ENCODE measurements at places on chromosomes 16 and 17.

DNA sequence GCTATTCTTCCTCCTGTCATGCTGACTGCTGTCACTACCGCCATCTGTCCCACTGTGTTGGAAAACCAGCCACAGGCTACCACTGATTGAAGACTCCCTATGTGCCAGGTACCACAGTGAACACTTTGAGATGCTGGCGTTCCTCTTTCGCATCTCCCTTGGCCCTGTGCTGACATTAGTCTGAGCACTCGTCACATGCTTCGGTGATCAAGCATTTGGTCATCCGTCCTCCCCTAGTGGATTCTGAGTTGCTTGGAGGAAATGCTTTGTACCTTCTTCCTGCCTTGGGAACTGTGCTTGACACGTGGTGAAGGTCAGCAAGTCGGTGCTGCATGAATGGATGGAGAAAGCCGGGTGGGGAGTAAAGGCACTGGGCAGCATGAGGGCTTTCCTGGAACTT lies 260.1 kb downstream of the SNX29 start:
- DNase-seq, result peak; percentile 9

DNA sequence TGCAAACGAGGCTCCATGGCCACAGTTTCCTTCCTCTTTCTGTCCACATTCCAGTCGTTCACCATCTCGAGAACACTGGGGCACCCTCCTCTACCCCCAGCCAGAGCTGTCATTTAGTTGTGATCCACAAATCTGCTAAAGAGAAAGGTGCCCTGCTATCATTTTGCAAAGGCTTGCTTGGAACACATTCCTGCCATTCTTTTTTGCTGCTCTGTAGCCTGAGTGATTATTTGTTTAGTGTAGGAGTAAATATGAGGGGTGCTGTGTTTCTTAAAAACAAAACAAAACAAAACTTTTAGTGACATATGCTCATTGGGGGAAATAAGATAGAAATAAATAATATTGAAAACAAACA lies 166.7 kb downstream of the PRKCA start:
- no peak for DNase-seq

GRCh38 chr17:39863918-39864746 lies at the start of gene IKZF3:
Gene IKZF3, minus strand, starts transcription at chr17:39864312. Its CDS starts 186 bp downstream, at chr17:39864126.
- peak; percentile 37 for DNase-seq

DNA sequence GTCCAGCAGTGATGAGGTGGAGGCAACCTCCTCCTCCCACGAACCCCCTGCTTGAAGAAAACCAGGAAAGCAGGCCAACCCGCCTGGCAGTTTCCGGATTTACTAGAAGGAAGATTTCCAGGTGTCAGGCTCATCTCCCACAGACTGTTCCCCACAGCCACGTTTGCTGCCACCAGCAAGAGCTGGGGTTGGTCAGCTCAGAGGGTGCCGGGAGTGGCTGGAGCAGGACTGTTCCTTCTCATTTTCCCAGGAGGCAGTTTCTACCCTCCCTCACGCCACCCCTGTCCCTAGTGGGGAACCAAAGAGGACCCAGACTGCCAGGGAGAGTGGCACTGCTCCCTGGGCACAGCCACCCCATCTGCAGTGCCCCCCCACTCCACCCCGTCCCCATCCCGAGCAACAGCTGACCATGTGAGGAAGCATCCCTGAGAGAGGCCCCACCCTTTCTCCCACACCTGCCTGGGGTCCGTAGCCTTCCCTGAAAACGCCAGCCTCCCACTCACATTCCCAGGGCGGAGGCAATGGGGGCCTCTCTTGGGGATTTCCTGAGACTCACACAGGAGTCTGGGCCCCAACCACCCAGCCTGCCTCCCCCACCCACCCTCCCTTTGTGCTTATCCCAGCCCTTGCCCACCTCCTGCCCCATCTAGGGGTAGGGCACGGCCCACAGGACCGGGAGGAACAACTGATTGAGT lies 5.9 kb downstream of the KRT17 start:
- no peak for DNase-seq

- DNase-seq, result no peak
Measured at GRCh38 chr16:78994135-78994745, 606.3 kb downstream of the MAF start.

GRCh38 chr16:10889855-10890254 lies 12.9 kb downstream of the CIITA start:
- no peak for DNase-seq

GRCh38 chr16:27455700-27456099 lies 53.7 kb downstream of the IL21R start:
- no peak for DNase-seq

DNA sequence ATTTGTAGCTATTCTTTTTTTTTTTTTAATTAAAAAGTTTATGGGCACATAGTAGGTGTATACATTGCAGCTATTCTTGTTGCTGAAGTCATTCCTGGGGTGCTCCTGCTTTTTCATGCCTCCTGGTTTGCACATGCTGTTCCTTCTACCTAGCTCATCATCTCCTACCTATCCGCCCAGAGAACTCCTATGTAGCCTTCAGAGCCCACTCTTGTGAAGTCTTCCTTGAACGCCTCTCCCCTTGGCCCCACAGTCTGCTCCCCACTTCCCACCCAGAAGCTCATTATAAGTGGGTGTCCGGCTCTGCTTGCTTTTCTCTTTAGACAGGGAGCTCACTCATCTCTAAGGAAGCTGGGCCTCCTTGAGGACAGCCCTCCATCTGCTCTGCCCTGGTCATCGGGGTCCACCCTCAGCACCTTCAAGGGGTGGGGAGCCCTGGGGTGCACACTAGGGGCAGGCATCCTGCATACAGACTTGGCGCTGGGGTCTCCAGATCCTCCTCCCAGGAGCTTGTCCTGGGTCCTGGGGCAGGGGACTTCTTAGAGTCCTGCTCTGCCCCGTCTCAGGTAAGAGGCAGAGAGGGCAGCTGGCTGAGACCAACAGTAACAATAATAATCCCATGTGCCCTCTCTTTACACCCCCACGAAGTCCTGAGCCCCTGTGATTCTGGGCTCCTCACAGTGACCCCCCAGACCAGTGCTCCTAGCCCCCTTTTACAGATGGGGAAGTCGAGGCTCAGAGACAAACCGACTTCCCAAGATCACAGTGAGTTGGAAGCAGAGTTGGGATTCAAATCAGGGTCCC lies 3.5 kb upstream of the B9D1 start:
- DNase-seq, result no peak

DNA sequence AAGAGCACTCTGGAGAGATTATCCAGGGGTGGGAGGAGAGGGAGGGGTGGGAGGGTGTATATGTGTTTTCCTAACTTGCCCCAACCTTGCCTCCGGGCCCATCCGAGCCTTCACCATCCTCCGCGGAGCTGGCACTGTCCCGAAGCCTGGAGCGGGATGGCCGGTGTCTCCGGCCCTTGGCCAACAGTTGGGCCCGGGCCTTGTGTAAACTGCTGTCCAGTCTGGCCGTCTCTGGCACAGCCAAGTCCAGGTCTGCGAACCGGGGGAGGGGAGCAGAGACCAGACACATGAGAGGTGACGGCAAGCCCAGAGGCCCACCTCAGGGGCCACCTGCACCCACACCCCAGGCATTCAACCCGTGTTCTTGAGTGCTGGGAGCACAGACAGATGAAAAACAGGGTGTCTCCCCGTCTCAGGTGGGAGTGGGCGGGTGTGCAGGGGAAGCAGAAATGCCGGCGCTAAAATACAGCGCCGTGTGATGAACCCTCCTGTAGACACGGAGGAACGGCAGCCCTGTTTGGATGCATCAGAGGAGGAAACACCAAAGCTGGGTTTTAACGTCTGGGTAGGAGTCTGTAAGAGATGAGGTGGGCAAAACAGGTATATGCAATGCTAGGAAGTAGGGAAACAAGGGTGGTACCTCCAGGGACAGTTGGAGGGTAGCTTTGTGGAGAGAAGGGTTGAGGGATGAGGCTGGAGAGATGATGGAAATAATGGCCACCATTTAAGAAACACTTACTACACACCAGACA lies 11.7 kb downstream of the SAMD14 start:
- no peak for DNase-seq

DNA sequence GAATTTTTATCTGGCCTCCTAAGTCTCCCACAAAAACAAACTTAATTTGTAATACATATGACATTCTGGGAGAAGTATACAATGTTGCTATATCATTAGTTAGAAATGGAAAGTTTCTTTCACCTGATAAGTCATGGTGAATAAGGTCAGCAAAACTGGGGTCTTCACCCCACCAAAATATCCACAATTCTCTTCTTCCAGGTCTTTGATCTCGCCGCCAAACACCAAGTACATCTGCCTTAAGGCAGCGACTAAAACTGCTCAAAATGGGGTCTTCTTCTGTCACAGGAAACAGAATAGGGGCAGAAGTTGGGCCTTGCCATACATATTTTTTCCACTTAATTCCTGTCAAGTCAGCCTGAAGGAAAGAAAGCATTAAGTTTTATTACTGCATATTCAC lies 2.1 kb downstream of the MED13 start:
- no peak for DNase-seq

GRCh38 chr16:86220561-86220960 lies 289.8 kb upstream of the FOXF1 start:
- DNase-seq, result no peak

DNA sequence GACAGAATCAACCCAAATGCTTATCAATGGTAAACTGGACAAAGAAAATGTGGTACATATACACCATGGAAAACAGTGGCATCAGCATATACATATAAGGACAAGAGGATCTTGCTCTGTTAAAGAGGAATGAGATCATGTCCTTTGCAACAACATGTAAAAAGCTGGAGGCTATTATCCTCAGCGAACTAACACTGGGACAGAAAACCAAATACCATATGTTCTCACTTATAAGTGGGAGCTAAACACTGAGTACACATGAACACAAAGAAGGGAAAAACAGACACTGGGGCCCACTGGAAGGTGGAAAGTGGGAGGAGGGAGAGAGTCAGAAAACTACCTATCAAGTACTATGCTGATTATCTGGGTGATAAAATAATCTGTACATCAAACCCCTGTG lies 447.3 kb upstream of the MAF start:
- DNase-seq, result no peak

DNA sequence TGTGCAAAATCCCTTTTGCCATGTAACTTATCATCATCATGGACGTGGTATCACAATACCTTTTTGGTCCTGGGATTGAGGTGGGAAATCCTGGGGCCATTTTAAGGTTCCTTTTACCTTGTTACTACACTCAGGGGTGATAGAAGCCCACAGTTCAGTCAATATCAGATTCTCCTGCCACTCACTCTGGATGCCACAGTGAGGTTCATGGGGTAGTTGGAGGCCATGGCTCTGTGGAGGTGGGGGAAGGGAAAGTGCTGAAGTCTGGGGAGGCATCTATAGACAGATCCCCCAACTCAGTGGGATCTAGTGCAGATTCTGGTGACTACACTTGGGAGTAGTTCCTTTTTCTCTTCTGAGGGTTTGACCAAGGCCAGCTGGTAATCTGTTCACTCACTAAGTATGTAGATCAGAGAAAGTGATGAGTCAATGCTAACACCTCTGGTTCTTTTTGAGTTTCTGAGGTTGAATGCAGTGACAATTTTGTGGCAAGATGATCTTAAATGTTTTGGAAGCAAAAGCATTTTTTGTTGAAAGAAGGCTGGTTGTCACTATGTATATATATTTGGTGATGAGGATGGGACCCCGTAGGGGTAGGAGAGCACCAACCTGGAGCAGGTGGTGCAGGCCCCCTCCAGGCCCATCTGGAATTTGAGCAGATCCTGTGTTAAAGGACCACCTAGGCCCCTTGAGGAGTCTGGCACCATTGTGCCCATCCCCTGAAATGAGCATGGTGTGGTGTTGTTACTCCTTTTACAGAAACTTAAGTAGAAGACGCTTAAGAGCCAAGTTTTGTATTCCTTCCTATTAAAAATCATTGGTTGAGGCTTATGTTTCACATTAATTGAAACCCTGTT lies 18.8 kb upstream of the IRF8 start:
- DNase-seq, result peak; percentile 10

DNA sequence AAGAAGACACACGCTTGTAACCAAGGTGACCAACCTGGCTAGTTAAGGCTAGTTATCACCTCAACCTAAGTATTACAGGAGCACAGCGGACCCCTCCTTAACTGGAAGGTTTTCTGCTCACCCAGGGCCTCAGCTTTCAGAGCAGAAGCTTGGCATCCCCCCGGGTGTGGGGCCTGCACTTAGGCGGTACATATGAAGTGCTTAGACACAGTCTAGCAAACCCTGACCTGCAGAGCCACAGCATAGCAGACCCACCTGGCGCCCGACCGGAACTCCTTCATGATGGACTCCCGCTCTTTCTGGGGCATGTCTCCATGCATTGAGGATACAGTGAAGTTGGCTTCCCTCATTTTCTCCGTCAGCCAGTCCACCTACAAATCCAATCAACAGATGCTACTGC lies 9.8 kb downstream of the EIF4A3 start:
- no peak for DNase-seq

- no peak for DNase-seq
Measured at GRCh38 chr17:38616361-38616760, 10.6 kb upstream of the SRCIN1 start.

DNA sequence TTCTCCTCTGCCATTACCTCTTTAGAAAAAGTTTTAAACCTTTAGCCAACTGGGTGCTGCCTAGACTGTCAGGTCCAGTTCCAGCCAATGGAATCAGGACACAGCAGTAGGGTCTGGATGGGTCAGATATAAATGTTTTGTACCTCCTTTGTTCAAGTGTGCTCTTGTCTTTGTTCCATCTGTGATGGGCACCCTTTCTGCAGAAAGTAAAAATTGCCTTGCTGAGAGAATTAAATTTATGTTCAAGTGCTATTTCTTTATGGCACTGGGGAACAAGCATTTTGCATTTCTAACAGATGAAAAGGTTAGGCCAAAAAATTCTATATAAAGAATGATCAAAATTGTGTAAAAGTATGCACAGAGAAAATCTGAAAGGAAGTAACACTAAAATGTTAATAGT lies 5.2 kb upstream of the HP start:
- no peak for DNase-seq

DNA sequence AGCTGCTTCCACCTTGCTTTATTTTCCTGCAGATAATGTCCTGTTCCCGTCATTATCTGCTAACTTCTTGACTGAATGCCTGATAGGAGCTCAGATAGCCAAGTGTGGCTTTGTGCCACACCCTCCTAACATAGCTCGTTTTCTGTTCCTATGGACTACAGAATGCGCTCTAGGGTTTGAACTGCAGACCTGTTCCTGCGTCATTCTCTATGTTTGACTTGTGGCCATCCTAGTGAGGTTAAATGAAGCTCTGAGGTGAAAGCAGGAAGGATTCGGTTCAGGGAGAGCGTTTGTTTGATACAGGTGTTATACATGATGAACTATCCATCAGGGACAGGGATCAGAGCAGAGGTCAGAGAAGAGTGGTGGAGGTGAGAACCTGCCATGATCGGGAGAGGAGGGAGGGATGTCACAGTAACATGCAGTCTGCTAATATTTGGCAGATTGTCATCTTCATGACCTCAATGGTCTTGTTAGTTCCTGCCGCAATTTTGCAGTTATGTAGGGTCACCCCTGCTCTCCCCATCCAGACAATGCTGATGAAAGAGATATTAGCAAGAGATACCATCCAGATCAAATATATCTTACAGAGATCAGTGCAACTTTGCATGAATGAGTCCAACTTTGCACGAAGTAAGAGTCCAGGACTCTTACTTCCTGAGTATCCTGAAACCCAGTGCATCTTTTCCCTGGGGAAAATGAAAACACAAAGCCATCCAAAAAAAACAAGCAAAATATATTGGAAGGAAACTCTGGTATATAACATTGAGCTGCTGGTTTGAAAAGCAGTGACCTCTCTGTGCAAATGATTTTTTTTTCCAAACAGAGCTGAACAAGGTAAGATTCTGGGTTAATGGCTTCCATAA lies 32.8 kb downstream of the MPHOSPH6 start:
- DNase-seq, result no peak

Measured in GM23248 (cell line).